ENCODE measurements at places on chromosomes 12 and 14.

DNA sequence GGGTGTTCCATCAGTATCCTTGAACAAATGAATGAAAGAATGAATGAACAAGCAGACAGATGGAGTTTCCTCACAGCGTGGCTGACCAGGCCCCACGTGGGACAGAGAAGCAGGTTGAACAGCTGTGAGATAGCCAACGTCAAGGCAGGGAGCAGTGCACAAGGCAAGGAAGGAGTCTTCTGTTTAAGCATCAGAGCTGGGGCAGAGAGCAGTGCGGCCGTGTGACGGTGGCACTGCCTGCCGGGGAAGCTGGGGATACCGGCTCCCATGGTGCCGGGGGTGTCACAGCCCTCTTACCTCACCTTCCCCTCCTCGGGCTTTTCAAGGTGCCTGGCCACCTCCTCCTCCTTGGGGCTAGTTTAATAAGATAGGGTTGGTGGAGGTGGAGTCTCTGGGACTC is 73.2 kb upstream of the GPATCH2L start:
- DNase-seq, result no peak

- no peak for DNase-seq
Measured at GRCh38 chr12:29831173-29831572, 47.4 kb upstream of the TMTC1 start.

GRCh38 chr12:114508529-114509129 is 102.7 kb upstream of the TBX5 start:
- DNase-seq, result peak; percentile 23

DNA sequence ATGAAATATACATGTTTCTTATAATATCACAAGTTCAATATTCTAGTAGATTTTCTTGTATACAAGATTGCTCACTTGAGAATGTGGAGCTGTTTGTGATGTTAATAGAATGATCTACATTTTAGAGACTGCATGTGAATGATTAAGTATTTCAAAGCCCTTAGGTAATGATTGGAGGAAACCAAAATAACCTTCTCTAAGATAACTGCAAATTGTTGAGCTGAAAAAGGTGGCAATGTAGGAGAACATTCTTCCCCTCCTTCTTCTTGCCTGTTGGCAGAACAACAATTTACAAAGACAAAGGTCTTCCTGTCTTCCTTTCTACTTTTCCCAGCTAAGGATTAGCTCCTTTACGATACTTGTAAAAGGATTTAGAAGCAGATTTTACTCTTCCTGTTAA is 2.0 kb upstream of the CLEC6A start:
- DNase-seq, result no peak

GRCh38 chr14:92617581-92617980 is 104.0 kb downstream of the RIN3 start:
- no peak for DNase-seq

DNA sequence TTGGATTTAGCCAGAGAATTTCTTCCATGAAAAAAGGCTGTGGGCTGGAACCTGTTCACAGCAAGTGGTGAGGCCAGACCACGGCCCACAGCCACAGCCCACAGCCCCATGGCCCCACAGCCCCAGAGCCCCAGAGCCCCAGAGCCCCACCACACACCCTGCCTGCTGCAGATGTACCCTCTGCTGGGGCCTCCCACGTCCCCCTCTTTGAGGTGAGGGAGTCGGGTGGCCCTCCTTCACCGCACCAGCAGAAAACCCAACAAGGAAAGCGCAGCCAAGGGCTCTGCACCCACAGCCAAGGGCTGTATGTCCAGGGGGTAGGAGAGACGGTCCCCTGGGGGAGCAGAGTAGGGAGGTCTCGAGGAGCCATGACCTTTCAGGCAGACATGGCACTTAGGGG is 327.5 kb upstream of the DIO3 start:
- DNase-seq, result no peak

GRCh38 chr12:109714141-109714912 is 702 bp downstream of the FAM222A start:
- DNase-seq, result peak; percentile 52

- no peak for DNase-seq
Measured at GRCh38 chr12:80815351-80815750, 98.6 kb downstream of the MYF5 start.

- DNase-seq, result no peak
Measured at GRCh38 chr14:36424478-36425102, 95.4 kb downstream of the NKX2-1 start.

DNA sequence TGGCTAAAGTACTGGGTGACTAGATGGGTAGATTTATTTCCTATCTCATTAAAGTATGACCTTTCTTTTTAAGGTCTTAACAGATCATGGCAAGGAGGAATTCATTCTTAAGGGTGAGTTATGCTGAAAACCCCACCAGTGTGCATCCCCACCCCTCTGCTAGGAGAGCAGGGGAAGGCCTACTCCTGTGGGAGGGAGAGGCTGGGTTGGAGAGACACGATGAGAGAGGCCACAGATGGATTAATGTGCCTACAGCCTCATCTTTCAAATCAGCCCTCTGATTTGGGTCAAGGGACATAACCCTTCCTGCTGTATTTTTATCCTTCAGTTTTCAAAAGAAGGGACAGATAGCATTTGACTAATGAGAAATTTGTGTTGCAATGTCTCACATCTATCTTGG is 185.5 kb downstream of the SSPN start:
- no peak for DNase-seq

GRCh38 chr12:45613296-45613695 is 116.2 kb upstream of the ARID2 start:
- DNase-seq, result no peak

GRCh38 chr12:47370421-47370820 is 290.7 kb upstream of the AMIGO2 start:
- no peak for DNase-seq

DNA sequence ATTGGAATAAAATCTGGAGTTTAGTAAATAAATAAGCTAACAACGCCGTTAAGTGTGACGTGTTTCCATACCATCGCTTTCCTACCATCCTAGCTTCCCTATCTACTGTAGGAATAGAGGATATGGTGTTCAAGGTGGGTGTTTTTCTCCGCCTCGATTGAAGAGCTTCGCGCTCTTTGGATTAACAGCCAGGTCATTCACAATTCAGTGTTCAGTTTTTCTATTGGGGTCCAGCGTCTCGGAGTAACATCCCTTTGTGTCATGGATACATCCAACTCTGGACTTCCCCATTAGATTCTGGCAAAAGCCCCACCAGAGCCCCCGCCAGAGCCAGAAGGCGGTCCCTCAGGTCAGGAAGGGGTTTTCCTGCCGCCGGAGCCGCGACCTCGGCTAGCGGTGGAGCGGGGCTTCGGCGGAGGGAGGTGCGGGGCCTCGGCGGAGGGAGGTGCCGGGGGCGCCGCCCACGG is 1.2 kb upstream of the SRGAP1 start:
- DNase-seq, result no peak

DNA sequence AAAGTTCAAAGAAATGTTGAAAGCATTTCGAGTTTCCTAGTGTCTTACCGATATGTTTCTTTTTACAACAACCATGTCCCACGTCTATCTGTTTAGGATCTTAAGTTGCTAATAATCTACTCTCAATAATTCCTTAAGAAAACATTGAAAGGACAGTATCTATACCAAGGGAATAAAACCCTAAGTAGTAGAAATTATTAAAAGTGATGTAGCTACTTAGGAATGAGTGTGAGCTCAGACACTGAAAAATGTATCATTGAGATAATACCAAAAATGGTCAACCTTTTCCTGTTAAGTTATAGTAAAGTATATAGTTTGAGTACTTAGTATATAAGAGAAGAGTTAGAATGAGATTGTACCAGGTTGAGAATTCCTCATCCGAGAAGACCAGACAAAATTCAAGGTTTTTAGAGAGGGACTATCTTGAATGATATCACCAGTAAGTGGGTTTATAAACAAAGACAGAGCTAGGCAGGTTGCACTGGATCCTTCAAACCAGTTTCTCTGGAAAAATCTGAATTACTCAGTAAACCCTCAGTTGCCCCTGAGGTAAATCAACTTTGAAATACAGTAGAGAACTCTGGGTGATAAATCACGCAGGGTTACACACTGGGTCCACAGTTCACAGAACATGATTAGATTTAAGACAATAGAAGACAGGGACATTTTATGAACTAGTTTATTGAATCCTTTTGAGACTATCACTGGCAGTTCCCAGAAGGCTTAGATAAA is 96.8 kb downstream of the ERGIC2 start:
- no peak for DNase-seq

GRCh38 chr12:101793401-101793800 is 37.4 kb downstream of the GNPTAB start:
- DNase-seq, result no peak

- no peak for DNase-seq
Measured at GRCh38 chr14:65250162-65250495, 147.8 kb upstream of the MAX start.

GRCh38 chr12:110578694-110579534 is 4.2 kb downstream of the PPTC7 start:
- DNase-seq, result peak; percentile 35

Data from CD4-positive, alpha-beta T cell (primary cell).